IPS DF 6.9 (cell line): ENCODE measurements at places on chromosomes 2 and 18.

- peak; percentile 66 for DNase-seq
Observed at GRCh38 chr2:36459725-36460137, 104.2 kb downstream of the CRIM1 start.

GRCh38 chr2:239369631-239370161 lies 31.1 kb downstream of the HDAC4 start:
- no peak for DNase-seq

GRCh38 chr18:78799382-78800089 lies 180.1 kb upstream of the SALL3 start:
- DNase-seq, result no peak

DNA sequence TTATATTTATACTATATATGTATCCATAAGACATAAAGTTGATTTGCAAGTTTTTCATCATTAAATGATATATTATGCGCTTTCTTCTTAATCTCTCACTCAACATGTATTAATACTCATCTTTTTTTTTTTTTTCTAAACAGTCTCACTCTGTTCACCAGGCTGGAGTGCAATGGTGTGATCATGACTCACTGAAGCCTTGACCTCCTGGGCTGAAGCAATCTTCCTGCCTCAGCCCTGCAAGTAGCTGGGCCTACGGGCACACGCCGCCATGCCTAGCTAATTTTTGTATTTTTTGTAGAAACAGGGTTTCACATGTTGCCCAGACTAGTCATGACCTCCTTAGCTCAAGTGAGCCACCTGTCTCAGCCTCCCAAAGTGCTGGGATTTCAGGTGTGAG lies 51.4 kb upstream of the MAP4K3 start:
- no peak for DNase-seq

- DNase-seq, result no peak
Observed at GRCh38 chr2:71839826-71840225, 307.8 kb downstream of the CYP26B1 start.

GRCh38 chr2:186543561-186544131 lies 46.2 kb upstream of the ITGAV start:
- DNase-seq, result no peak
